Stimulated activated CD4-positive, alpha-beta T cell treated with anti-CD3 and anti-CD28 coated beads, Interleukin-1b, Interleukin-23, amount 100 ng/mL, for 1 hour (primary cell): ENCODE measurements at places on chromosomes 11 and 22.
A peak's percentile ranks its signal among the peaks of the same experiment; 100 is the strongest.

- DNase-seq = no peak
Measured at GRCh38 chr11:84236436-84236835, 950.3 kb upstream of the CCDC90B start.

- no peak for DNase-seq
Measured at GRCh38 chr22:33688903-33689302, 231.4 kb downstream of the LARGE1 start.

- no peak for DNase-seq
Measured at GRCh38 chr22:42947211-42947990, 67.5 kb downstream of the PACSIN2 start.

DNA sequence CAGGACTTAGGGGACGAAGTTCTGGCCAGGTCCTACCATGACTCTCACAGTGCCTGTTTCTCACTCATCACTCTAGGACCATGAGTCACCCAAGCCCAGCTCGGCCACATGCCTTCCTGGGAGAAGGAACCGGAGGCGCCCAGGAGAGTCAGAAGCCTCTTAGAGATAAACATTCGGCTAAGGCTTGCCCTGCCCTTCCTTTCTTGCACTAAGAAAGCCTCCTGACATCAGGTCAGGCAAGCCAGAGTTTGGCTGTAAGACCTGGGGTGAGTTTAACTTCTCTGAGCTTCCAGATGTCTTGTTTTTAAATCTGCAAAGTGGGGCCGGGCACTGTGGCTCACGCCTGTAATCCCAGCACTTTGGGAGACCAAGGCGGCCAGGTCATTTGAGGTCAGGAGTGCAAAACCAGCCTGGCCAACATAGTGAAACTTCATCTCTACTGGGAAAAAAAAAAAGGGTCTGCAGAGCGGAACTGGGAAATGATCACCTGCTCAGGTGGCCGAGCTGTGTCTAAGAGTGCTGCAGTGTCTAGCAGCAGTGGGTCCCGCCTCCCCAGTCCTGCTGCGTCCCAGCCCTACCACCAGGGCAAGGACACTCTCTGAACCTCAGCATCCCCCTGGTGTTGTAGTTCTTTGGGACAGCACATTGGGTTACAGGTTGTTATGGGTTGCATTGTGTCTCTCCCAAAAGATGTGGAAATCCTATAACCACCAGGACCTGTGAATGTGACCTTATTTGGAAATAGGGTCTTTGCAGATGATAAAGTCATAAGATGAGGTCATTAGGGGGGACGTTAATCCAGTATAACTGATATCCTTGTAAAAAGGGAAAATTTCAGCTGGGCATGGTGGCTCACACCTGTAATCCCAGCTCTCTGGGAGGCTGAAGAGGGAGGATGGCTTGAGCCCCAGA lies 1.8 kb upstream of the CARS1 start:
- no peak for DNase-seq

DNA sequence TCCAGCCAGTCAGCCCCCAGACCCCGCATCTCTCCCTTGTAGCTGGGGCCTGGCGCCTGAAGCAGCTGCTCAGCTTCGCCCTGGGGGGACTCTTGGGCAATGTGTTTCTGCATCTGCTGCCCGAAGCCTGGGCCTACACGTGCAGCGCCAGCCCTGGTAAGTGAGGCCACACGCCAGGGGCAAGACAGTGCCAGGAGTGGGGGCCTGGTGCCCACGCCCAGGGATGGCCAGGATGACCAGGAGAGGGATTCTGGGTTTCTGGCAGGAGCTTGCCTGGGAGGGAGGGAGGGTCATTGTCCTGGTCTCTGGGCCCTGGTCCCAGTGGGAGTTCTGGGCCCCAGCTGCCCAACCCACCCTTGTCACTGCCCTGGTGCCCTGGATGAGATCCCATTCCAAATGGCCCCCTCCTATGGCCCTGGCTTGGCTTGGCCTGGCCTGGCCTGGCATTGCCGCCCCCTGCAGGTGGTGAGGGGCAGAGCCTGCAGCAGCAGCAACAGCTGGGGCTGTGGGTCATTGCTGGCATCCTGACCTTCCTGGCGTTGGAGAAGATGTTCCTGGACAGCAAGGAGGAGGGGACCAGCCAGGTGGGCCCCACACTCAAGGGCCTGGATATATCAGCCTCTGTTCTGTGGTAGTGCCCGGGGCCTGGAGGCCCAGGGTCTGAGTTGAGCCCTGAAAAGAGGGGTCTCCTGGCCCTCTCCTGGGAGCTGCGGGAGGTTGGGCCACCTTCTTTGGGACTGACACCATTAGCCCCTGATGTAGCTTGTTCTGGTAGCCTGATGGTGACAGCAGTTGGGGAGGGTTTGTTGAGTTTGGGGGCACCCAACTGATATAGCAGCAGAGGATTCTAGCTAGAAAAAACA lies 3.7 kb downstream of the SLC39A13 start:
- peak; percentile 22 for DNase-seq
